Erythroblast (primary cell): ENCODE measurements at places on chromosomes 2 and 18.

- no peak for DNase-seq
Observed at GRCh38 chr2:205586626-205587025, 95.7 kb upstream of the NRP2 start.

- DNase-seq, result peak; percentile 70
Observed at GRCh38 chr18:74498712-74499627, 2.8 kb downstream of the CNDP2 start.

- DNase-seq, result no peak
Observed at GRCh38 chr2:169684135-169684565, 10.1 kb downstream of the CFAP210 start.

GRCh38 chr2:85953476-85953875 lies 64.7 kb upstream of the ST3GAL5 start:
- no peak for DNase-seq

DNA sequence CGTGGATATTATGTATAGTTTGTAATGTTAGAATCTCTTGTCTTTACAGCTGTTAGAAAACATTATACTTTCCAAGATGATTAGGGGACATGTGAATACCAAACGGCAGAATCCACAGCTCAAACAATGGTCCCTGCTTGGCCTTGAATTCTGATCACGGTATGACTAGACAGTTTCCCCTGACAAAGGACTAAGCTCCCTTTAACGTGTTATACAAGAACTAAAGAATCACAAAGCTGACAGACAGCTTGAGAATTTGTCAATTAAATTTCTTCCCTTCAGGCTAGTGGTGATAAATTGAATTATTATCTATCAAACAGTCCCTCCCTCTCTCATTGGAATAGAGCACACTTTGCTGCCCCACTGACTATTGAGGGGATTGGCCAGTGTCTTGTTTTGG lies 359.2 kb upstream of the ID2 start:
- no peak for DNase-seq

- DNase-seq, result no peak
Observed at GRCh38 chr2:237208373-237209260, 122.9 kb downstream of the COPS8 start.

GRCh38 chr2:39394516-39394961 lies 42.5 kb downstream of the MAP4K3 start:
- no peak for DNase-seq

GRCh38 chr2:180944372-180944771 lies 36.0 kb upstream of the UBE2E3 start:
- DNase-seq, result no peak

DNA sequence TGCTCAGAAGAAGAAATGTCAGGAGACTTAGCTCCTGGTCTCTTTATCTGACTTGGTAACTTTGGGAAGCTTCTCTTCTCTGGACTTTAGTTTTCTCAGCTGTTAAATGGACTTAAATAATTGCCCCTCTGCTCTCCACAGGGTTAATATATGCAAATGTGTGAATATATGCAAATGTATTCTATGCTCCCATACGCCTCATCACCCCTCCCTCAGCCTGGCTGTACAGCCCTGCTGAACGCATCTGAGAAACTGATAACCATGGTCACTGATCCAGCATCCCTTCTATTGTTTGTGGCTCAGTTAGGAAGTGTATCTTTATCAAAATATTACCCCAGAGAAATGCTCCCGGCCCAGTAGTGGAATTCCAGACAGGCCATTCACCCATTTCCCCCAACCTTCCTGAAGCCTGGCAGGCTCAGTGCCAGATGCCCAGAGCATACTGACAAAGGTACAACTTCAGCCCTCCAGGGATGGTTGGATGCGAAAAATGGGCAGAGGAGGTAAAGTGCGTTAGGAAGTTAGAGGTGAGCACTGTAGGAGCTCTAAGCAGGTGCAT lies 103.4 kb downstream of the DYSF start:
- DNase-seq, result no peak

GRCh38 chr2:47165001-47165555 lies 10.0 kb upstream of the STPG4 start:
- DNase-seq, result no peak

DNA sequence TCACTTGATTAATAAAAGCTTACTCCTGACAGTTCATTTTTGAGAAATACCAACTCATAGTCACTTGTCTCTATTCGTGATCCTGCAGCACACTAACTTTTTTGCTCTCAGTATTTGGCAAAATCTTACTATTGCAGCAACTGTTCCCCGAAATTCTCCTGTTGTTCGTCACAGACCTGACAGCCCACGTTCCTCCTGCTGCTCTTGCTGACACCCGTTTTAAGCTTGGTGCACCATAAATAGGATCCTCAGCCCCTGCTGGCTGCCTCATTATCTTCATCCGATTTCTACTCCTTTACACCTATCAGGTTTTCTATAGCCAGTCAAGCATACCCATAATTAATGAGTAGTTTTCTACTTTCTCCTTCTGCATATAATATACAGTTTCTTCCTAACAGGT lies 368.8 kb downstream of the PLCL1 start:
- DNase-seq, result no peak

DNA sequence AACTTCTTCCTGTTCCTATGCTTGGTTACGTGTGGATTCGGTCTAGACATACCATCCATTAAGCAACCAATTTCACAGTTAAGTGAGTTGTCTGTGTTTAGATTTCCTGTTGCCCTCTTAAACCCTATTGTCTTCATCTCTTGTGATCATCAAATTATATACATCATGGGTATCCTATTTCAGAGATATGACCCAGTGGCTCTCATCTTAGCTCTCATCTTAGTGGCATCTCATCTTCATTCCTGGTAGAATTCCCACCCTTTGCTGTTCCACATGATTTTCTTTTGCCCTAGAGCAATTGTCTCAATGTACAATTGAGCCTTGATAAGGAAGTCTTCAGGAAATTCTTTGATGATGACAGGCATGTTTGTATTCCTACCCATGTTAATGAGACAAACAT lies 29.4 kb upstream of the FN1 start:
- DNase-seq, result no peak

- no peak for DNase-seq
Observed at GRCh38 chr18:37293359-37293758, 272.2 kb downstream of the CELF4 start.

- peak; percentile 54 for DNase-seq
Observed at GRCh38 chr2:63189026-63189425, 138.4 kb downstream of the OTX1 start.

- DNase-seq, result peak; percentile 91
Observed at GRCh38 chr2:30239308-30239985, 8.1 kb downstream of the LBH start.

- no peak for DNase-seq
Observed at GRCh38 chr18:7940971-7941370, 373.9 kb downstream of the PTPRM start.

DNA sequence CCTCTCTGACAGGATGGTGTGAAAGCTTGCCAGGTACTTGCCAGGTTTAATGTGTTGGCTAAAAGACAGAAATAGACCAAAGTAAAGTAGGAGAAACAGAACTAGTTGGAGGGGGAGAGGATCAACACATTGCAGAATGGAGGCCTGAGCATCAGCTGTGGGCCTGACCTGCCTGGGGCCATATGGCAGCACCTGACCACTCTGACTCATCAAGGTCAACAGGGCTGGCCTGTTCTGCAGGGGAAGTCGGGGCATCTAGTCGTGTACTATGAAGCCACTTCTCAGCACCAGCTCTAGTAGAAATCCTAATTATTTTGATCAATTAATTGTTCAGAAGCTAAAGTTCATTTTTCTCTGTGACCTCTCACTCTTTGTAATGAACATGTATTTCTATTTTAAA lies 35.8 kb upstream of the NOSTRIN start:
- no peak for DNase-seq

- DNase-seq, result no peak
Observed at GRCh38 chr2:152606081-152606480, 111.2 kb downstream of the PRPF40A start.

DNA sequence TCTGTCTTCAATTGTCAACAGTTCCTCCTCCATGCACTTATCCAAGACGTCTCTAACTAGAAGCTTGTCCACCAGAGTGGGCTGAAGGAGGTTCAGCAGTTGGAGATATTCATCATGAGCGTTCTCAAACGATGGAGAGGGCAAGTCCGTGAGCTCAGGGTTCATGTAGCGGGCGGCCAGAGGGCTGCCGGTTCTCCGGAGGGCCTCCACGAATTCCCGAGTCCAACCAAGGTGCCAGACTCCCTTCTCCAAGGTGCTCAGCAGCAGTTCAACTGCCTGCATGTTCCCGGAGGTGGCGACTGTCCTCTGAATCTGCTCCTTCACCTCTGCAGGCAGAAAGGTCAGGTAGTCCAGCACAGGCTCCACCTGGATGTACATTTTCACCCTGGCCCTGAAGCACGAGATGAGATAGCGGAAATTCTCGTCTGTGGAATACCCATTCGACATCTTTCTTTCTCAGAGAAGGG lies 590 bp downstream of the IFIH1 start:
- peak; percentile 71 for DNase-seq

DNA sequence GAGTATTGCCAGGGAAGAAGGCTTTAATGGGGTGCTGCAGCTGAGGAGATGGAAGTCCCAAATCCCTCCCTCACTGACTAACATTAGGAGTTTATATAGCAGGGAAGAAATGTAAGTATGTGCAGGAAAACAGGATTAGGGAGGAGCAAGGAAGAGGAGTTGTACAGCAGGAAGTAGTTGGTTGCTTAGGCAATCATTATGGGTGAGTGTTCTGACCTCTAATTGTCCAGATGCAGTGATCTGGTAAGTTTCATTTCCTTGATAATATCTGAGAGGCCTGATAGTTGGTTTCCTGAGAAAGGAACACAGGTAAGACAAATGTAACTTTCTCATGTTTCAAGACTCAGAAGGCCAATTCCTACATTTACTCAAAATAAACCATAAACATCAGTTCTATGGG lies 331.9 kb upstream of the GULP1 start:
- no peak for DNase-seq

- no peak for DNase-seq
Observed at GRCh38 chr2:35298493-35298892, 1057.1 kb upstream of the CRIM1 start.

DNA sequence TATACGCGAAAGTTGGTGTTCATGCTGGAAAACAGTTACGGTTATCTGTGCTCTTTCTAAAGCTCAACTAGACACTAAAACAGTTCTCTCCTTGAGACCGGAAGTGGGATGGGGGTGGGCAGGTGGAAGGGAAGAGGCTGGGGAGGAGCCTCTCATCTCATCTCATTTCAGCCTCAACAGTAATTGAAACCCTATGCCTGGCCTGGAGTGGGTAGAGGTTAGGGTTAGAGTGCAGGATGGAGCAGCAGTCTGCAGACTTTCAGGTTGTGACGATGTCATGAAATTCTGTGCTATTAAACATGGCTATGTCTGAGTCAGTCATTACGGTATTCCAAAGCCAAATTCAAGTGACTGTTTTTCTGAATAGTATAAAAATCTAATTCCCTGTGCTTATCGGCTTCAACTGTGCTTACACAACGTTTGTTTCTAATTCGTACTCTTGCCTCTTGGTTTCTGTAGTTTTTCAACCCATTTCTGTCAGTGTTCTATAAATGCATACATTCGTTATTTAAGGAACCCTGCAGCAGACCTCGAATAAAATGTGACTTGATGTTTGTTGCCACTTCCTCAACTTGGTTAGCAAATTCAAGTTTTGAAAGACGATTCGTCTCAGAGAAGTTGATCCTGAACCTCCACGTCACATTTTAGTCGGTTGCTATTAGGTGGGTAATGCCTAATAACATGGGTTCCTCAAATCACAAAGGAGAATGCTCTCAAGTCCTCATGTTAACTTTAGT lies 75.8 kb upstream of the TCF7L1 start:
- no peak for DNase-seq

DNA sequence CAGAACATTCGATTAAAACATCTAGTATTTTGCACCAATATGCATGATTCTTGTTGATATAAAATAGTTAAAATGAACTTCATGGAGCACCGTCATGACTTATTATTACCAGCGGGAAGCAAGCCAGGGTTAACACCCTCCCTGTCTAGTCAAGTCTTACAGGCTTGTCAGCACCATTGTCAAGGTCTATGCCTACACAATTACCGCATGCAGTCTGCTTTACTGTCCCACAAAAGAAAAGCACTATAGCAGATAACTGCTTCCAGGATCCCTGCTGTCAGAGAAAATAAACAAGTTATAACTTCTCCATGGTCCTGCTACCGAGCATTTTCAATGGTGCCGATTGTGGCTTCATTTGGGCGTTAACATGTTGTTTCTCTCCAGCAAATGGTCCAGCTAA lies 968.0 kb upstream of the FAM98A start:
- DNase-seq, result no peak

GRCh38 chr2:217940261-217941220 lies 62.3 kb downstream of the TNS1 start:
- DNase-seq, result no peak

DNA sequence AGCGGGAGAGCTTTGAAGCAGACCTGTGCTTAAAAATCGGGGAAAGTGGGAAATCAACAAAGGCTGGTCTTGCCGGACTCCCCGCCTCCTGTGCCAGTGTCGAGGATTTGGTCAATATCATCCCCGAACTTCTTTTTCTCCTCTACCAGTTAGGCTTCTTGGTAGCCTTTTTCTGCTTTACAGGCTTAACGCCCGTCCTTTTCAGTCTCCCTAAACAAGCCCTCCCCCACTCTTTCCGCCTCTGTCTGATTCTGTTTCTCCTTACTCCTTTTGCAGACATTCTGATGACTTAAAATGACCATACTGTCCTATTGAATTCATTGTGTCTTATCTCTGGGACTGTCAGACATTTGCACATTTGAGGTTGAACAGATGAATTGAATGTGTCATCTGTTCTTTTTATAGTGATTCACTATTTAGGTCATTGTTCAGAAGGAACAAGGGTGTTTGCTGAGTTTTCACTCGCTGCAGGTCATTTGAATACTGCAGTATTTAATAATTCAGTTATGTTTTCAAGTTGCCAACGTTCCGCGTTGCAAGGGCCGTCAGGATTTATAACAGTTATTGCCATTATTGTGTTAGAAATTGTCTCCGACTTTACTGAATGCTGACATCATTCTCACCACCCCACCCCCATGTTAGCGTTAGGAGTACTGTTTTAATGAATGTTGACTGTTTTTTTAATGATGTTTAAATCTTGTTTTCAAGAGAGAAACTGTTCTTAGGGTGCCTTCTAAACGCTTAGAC lies 1.1 kb downstream of the ITGAV start:
- DNase-seq, result peak; percentile 75

DNA sequence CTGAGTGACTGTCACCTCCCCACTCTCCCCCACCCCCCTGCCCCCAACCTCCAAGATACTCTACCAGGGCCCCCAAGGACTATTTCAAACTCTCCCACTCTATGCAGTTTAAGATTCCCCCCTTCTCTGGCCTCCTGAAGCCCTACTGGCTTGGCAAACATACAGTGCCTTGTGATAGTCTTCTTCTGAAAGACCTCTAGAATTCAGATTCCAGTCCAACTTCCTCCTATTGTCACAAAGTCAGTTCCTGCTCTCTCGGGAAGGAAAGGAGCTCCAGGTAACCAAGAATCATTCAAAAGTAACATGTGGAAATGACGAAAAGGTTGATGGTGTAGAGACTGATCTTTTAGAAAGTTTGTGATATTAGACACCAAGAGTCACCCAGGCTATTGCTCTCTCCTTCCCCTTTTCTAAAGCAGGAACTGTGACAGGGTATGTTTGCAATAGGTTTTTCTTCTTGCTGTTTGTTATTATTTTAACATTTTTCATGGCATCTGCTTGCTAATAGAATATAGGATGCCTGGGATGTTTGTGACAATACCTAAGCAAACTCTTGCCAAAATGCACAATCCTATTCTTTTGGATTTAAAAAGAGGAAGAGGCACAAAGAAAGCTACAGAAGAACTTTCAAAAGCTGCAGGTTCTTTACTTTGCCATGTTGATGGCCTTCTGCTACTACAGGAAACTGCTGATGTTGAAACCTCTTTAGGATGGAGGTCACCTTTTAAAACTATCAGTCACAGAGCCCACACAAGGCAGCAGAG lies 93.5 kb upstream of the MGAT4A start:
- no peak for DNase-seq
